ENCODE measurements at places on chromosomes 6 and 20.

DNA sequence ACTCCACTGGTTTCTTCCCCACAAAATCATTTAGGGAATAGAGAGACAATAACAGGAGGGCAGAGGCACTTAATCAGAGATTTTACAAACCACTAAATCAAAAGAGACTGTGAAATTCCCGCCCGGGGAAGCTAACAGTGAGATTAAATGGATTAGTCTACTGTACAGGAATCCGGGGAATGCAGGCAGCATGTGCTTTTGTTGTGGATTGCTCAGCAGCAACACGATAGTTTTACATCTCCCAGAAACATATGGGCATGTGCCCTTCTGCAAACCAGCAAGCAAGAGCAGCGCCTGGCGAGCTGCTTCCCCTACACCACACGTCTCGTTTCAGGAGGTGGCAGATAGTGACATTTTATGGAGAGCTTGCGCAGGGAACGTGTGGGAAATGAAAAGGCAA lies 382.3 kb downstream of the CD83 start:
- DNase-seq: no peak

- DNase-seq: no peak
Measured at GRCh38 chr6:133707456-133707855, 181.5 kb upstream of the TCF21 start.

DNA sequence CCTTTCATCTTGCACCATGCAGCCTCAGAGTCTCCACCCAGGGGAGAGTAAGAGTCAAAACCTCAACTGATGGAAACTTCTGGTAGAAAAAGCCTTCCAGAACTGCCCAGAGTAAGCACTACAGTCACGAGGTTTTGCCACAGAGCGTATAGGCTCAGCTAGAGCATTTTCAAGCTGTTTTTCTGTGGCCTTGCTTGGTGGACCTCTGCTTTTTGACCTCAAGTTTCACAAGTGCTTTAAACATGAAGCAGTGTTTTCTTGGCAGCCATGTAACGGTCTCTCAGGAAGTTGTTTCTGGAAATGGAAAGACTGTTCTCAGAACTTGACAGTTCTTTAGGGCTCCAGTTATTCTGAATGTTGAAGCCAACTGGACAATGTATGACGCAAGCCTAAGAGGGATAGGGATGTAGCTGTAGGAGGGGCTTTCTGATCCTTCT lies 146.5 kb downstream of the ZDHHC14 start:
- no peak for DNase-seq

- DNase-seq: no peak
Measured at GRCh38 chr6:114862819-114863218, 520.0 kb upstream of the HS3ST5 start.

DNA sequence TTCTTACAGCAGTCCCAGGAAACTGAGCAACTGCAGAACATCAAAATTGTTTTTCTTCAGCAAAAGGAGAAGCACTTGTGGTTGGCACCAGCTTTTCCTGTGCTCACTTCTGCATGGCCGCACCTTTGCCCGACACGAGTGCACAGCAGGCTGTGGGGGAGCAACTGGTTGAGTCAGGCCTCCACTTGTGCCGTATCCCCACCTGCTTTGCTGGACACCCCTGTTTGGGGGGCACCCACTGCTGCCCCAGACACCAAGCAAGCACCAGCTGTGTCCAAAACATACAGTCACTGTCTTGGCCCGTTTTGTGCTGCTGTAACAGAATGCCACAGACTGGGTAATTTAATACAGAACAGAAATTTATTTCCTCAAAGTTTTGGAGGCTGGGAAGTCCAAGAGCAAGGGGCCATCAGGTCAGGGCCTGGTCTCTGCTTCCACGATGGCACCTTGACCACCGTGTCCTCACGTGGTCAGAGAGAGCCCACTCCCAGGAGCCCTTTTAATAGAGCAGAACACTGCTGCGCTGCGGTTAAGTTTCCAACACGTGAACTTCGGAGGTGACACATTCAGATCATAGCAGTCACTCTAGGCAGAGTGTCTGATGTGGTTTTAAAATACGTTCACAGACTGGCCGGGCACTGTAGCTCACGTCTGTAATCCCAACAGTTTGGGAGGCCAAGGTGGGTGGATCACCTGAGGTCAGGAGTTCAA lies 8.7 kb upstream of the GMEB2 start:
- DNase-seq: no peak

- DNase-seq: no peak
Measured at GRCh38 chr6:34514112-34514511, 42.0 kb downstream of the SPDEF start.

DNA sequence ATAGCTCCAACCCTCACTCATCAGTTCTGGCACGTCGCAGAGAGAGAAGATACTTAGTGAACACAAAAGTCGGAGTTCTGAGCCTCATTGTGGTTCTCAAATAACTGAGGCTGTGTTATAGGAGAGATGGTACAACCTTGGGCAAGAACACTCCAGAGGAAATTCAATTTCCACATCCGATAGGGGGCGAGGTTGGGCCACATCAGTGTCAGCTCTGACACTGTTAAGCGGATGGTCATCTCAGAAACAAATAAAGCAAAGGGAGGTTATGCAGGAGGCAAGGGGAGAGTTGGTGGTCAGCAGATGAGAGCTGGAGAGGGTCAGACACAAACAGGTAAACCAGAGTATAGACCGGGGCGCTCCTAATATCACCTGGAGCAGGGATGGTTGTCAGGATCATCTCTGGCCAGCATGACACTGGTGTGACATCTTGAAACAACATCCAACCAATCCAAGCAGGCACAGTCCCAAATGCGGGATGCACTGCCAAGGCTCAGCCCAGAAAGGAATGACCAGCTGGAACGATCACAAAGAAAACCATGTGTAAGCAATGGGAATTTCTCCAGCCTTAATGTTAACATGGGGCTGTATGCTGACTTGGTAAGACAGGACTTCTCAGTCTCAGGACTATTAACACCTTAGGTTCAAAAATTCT lies 331.8 kb downstream of the HACE1 start:
- no peak for DNase-seq

DNA sequence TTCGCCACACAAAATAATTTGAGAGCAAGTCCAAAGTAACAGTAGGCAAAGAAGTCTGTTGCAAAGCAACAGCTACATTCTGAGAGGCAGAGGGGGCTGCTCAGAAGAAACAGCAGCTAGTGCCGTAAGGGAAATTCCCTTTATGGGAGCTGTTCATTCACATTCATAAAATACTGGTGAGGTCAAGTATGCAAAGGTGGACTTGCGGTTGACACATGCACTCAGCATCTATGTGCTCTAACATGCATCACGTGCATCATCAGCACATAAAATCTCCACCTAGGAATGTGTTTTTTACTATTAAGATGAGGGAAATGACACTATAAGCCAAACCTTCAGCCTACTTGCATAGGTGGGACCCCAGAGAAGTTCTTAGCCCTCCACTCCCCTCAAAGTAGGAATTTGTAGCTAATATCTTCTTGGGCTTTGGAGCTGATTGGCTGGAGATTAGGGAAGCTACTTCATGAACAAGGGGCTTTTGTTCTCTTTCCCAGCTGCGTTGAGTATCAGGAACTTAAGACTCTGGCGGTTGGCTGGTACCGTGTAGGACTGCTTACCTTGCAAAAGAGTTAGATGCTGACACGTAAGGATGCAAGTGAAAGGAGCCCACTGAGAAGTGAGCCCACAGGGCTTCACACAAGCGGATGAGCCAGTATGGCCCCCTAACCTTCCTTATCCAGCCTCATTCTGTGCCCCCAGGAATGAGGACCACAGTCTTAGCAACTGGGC lies 12.4 kb downstream of the CST3 start:
- no peak for DNase-seq

DNA sequence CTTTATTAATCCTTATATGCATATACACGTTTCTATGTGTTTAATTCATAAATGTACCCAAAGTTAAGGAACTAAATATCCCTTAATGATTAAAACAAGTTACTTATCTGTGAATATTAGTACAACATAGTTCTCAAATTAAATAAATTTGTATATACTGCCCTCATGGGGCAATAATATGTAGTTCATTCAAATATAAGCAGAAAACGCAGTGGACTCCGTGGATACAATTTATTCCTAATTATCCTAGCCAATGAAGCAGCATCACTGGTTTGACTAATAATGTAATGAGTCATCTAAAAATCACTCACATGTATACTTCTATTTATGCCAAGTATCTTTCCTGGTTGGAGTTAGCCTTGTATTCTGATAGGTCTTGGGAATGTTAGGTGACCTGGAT lies 111.6 kb downstream of the TBC1D32 start:
- no peak for DNase-seq

- DNase-seq: no peak
Measured at GRCh38 chr6:41917528-41917927, 3.4 kb downstream of the MED20 start.

DNA sequence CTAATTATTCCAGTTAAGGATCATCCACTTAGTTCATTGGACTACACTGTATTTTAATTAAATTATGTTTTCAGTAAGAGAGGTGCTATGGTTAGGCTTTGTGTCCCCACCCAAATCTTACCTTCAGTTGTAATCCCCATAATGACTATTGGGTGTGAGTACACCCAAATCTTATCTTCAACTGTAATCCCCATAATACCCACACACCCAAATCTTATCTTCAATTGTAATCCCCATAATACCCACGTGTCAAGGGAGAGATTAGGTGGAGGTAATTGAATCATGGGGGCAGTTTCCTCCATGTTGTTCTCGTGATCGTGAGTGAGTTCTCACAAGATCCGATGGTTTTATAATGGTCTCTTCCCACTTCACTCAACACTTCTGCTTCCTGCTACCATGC lies 208.0 kb upstream of the PHACTR1 start:
- no peak for DNase-seq

GRCh38 chr20:37565134-37565811 lies 37.6 kb upstream of the BLCAP start:
- peak; percentile 57 for DNase-seq

DNA sequence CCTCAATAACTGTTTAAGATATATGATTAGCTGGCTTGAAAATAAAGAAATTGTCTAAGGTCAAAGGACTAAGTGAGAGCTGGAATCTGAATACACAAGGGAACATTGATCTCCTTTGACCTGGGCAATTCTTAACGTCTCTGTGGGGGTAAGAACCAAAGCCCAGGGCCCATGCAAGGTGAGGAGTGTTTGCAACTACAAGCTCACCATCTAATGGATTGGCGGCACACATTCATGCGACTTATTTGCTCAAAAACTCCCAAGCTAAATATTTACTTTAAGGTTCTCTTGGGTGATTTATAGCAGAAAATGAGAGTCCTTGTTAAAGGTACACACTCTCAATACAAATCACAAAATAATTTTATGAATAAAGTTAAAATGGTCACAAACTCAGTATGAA lies 392.0 kb upstream of the FLRT3 start:
- no peak for DNase-seq

DNA sequence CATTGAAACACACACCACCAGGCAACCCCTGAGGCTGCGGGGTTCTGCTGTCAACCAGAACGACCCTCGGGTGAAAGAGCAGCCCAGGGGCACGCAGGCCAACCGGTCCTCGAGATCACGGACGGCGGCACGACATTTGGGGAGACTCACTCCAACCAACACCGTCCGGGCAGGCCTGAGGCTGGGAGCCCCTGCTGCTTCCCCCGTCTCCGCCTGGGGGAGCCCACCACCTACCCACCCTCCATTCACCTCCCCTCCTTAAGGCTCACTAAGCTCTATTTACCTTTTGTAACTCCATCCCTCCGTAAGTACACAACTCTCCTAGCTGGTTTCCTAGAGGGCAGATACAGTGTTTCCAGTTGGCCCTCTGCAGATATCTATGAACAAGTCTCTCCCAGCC lies 971.3 kb upstream of the DEFB115 start:
- DNase-seq: no peak

GRCh38 chr20:33022694-33023438 lies 8.6 kb upstream of the BPIFB6 start:
- DNase-seq: no peak

DNA sequence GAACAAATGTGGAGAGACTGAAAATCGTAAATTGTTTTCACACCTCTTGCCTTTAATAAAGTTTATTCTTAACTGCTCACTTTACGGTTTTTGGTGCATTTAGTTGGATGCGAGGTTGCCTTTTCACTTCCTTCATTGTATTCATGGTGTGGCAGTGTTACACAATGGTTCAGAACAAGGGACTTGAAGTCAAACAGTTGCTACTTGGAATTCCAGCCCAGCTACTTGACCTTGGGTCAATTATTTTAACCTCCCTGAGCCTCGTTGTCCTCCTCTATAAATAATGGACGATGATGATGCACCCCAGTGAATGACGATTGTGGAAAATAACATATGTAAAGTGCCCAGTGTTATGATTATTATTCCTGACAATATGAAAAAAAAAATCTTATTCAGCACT lies 72.3 kb downstream of the CARMIL1 start:
- DNase-seq: no peak

DNA sequence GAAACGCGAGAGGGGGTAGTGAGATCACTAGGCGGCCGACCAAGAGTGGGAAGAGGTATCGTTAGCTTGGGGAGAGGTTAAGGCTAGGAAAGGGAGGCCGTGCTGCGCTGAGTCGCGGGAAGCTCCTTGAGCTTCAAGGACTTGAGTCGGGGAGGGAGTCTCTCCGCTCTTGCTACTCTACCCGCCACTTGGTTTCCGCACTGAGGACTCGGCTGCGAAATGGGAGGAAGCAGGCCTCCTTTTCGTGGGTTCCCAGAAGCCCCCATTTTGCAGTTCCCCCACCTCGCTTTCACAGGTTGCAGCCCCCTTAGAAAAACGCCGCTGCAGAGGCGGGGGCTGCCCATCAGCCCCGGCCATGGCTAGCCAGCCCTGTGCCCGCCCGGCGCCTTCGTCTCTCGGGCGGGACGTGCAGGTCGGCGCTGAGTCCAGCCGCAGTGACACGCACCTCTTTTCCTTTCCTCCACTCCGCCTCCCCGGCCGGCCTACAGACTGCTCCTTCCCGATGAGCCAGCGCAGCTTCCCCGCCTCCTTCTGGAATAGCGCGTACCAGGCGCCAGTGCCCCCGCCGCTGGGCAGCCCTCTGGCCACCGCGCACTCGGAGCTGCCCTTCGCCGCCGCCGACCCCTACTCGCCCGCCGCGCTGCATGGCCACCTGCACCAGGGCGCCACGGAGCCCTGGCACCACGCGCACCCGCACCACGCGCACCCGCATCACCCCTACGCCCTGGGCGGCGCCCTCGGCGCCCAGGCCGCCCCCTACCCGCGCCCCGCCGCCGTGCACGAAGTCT lies 4.9 kb downstream of the VGLL2 start:
- DNase-seq: peak; percentile 35

DNA sequence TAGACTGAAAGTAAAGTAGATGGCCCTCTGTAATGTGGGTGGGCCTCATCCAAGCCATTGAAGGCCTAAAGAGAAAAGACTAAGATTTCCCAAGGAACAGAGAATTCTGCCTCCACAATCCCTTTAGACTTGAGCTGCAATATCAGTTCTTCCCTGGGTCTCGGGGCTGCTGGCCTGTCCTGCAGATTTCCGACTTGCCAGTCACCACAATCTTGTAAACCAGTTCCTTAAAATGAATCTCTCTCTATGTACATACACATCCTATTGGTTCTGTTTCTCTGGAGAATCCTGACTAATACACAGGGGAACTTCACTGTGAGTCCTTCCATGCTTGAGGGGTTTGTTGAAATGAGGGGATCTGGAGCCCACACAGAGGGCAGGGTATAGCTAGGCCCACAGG lies 12.9 kb downstream of the CCDC170 start:
- DNase-seq: no peak

- DNase-seq: no peak
Measured at GRCh38 chr6:52576054-52576391, 837 bp downstream of the TRAM2 start.

- DNase-seq: no peak
Measured at GRCh38 chr6:117870486-117871242, 36.4 kb upstream of the SLC35F1 start.
